Activated CD4-positive, CD25-positive, alpha-beta regulatory T cell (primary cell): ENCODE measurements at places on chromosomes 12 and 14.

DNA sequence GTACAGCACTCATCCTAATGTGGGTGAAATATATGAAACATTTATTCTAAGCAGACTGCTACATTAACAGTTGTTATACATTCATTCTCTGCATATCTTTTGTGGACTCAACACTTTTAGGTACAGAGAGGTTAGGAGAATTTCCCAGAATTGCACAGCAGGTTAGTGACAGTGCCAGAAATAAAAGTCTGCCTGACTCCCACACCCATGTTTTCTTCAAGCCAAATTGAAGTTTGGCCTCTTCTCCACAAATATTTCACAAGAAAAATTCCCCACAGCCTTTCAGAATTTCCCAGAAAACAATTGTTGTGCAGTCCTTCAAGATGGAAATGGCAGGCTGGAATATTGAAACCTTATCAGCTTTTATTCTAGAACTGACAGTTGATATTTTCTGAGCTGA, 464.8 kb downstream of the RAD51B start:
- DNase-seq = no peak

DNA sequence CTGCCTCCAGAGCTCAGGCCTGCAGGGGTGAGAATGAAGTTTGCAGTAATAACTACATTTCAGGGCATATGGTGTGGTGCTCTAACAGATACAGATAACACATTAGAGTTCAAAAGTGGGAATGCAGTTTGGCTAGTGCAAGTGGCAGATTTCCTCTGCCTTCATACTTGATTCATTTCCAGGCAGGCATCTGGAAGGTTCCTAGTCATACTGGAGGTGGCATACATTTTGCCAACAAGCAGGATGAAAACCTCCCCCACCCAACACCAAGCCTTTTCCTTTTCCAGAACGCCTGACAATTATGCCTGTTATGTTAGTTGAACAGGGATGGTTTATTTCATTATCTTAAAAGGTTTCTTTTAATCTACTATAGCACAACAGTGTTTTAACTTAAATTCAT, 24.3 kb downstream of the VTI1B start:
- DNase-seq = no peak

- no peak for DNase-seq
Measured at GRCh38 chr12:15837141-15837790, 44.9 kb upstream of the STRAP start.

DNA sequence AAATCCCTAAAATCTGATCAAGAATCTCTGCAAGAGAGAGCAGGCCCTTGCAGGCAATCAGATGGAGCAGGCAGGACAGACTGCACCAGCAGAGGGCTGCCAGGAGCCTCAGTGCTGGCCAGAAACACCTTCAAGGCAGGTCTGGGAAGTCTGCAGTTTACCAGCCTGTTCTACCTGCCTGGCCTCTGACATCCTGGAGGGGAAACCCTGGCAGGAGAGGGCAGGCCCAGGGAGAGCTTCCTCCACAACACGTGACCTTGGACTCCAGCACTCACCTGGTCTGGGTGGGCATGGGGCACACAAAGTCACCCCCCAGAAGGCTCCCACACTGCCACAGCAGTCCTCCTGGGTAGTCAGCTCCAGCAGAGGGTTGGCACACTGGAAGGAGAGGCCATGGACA, 56.0 kb downstream of the ISCA2 start:
- no peak for DNase-seq

DNA sequence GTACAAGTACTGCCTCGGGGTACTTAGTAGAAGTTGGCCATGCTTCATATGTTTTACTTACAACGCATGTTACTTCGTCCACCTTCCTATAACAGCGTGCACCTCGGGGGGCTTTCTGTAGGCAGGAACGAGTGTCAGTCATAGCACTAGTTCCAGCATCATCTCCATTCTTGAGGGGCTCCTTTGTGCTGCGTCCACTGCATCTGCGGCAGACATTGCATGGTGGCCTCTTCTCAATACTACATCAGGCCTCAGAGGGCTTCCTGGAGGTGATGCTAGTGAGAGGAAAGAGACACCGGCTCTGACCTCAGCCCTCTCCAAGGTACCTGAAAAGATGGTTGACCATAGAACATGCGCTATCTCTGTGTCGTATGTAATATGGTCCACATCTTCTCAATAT, 121.2 kb upstream of the RTL1 start:
- no peak for DNase-seq

DNA sequence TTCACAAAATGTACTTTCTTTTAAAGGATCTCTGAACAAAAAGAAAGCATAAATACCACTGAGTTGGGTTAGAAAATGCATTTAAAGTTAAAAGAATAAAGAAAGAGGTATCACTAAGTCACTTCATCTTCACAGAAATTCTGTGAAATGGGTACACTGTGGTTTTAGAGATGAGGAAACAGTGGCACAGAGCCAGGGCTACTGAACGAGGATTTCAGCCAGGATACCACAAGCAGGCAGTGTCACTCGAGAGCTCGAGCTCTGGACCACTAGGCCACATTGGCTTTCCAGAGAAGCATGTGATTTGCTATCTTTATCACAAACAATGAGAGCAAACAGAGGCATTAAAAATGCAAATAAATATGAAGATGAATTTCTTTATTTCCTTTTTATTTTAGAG, 51.0 kb downstream of the WDHD1 start:
- no peak for DNase-seq

DNA sequence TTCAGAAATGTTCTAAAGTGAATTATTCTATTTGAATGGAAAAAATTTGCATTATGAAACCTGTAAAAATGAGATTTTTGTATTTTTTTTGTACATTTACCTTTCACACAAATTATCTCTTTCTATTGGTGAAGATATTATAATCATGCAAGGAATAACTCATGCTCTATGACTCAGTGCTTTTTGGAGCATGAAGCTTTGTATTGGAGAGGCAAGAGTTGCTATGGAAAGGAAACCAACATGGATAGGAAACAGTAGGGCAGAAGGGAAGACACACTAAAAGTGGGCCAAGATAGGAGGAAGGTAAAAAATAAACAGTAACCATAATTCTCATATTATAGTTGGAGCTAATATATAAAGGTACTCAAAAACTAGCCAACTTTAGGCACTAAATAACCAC, 79.0 kb downstream of the PLCZ1 start:
- DNase-seq = no peak

GRCh38 chr14:99320621-99321235, 48.7 kb upstream of the BCL11B start:
- DNase-seq = no peak

DNA sequence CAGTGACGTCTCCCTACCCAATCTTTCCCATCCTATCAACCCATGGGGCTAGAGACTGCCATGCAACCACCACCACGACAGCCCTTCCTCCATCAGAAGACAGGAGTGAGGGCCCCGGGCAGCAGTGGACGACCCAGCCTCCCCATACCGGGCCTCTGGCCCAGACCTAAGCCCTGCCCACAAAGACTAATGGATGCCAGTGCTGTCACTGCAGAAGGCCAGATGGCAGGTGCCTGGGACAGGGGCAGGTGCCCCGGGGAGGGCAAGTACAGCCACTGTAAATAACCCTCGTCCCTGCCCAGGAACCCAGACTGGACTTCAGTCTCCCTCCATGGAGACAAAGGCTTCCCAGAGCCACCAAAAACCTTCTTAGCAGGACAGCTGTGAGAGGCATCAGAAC, 20.3 kb upstream of the HSPB8 start:
- DNase-seq = no peak

DNA sequence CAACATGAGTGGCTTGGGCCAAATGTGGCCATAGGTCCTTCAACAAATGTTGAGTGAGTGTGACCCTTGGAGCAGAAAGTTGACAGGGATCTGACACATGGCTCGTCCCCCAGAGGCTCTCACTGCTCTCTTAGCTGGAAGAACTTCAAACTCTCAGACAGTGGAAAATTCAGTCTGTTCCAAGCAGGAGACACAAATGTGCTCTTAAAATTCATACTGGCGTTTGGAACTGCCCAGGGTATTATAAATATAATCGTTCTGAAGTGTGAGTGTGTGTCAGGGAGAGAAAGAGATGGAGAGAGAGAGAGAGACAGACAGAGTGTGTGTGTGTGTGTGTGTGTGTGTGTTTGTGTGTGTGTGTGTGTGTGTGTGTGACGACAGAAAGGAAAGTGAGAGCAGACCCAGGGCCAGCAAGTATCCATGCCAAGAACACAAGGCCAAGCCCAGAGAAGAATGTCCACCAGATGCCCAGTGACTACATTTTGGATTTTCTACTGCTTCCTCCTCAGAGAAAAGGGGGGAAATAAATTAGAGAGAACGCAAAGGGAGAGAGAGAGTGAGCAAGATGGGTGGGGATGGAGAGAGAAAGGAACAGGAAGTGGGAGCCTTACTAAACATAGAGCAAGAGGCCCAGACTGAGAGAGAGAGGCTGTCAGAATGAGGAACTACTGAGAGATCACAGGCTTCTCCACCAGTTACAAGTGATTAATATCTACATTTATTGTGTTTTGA, 193.6 kb upstream of the NUDT4 start:
- no peak for DNase-seq

DNA sequence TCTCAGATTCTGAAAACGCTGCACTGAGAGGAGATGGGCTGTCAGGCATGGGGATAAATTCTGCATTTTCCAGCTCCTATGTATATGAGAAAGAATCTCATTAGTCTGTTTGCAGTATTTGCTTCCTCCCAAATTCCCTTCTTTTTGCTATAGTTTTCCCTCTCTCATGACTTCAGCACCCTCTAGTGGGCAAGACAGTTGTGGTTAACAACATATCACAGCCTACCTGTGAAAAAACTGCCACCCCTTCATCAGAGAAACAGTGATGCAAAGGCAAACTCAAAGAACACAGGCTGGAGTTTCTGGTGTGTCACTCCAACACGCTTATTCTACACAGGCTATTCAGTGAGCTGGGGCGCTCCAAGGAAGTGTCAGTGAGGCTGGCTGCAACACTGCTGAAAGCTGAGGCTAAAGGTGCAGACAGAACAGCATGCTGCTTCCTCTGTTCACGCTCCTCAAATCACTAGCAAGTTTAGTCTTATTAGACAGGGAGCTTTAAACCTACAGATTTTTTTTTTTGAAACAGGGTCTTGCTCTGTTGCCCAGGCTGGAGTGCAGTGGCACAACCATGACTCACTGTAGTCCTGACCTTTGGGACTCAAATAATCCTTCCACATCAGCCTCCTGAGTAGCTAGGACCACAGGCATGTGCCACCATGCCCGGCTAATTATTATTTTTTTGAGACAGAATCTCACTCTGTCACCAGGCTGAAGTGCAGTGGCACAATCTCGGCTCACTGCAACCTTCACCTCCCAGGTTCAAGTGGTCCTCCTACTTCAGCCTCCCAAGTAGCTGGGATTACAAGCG, 19.3 kb downstream of the ZC2HC1C start:
- DNase-seq = peak; percentile 2

DNA sequence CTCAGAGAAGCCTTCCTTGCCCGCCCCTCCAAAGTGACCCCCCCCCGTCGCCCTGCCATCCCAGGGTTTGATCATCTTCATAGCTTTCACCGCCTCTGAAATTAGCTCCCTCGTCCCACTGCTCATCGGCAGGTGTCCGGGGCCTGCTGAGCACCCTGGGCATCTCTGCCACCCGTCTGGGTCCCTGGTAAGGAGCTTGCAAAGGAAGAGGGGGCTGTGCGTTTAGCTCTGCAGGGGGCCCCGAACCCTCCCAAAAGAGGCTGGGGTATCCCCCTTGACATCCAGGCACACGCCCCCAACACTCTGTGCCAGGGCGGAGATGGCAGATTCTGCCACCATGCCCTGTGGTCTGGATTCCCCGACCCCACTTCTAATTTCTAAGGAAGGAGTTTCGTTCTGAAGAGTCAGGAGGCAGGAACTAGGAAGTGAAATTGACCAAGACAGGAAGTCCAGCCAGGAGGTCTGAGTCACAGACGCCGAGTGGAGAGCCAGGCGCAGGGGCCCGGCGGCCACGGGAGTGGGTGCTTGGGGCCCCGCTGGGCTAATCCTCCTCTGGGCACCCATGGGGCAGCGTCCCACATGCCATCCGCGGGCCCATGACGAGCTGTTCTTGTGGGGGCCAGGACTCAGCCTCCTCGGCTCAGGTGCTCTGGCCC, 95.7 kb downstream of the RFLNA start:
- no peak for DNase-seq

GRCh38 chr12:22856178-22856577, 231.2 kb downstream of the ETNK1 start:
- DNase-seq = no peak

DNA sequence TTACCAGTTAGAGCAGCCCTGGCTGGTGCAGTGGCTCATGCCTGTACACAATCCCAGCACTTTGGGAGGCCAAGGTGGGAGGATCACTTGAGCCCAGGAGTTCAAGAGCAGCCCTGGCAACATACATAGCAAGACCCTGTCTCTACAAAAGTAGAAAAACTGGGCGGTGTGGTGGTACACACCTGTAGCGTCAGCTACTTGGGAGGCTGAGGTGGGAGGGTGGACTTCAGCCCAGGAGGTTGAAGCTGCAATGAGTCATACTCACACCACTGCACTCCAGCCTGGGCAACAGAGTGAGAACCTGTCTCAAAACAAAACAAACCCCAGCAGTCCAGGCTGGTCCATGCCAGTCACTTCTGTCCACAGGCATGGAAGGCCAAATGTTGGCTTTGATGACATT, 7.4 kb downstream of the COX14 start:
- DNase-seq = no peak

GRCh38 chr12:113793250-113793649, 172.9 kb downstream of the RBM19 start:
- DNase-seq = no peak

DNA sequence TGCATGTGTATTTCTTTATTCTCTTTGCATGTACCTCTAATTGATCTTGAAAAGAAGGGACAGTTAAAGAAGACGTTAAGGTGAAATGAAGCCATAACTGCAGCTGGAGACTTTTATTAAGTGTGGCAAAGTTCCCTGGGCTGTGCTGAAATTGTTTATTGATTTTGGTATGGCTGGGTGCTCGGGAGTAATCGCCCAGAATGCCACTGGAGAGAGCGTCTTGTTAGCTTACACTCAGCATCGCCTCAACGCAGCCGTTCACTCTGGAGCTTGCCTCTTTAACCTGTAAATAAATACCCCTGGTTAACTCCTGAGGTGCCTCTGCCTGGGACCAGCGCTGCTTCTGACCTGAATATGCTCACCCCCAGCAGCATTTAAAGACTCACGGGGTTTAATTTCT, 98.6 kb downstream of the GPATCH2L start:
- no peak for DNase-seq

DNA sequence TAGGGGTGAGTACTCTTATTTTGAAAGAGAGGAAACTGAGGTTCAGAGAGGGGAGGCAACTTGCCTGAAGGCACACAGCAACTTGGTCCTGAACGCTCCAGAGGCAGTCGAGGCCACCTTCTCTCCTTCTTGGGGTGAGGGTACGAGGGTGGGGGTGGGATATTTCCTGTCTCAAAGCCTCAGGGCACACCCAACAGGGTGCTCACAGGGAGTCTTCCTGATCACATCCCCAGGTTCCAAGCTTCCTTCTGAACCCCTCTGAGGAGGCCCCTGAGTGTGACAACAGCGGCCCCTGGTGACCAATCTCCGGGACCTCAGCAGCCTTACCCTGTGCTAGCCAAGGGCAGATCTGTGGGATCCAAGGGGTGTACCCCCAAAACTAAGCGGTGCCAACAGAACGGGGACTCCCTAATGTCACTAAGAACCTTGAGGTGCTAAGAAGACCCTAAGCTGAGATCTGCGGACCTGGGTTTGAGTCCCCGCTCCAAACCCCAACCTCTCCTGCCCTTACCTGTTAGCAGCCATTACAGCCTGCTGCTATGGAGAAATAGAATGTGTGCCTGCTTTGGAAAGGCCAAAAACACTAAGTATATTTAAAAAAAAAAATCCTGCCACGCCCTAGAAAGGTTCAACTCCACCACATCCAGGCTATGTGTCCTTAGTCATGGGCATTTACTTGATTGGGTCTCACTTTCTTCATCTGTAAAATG, 57.9 kb downstream of the TRPV4 start:
- DNase-seq = peak; percentile 58
